ENCODE measurements at places on chromosomes 16 and 17.

GRCh38 chr17:79000396-79001189 lies 9.0 kb downstream of the CANT1 start:
- DNase-seq: no peak

- DNase-seq: peak; percentile 24
Observed at GRCh38 chr16:50925758-50926357, 184.0 kb downstream of the CYLD start.

DNA sequence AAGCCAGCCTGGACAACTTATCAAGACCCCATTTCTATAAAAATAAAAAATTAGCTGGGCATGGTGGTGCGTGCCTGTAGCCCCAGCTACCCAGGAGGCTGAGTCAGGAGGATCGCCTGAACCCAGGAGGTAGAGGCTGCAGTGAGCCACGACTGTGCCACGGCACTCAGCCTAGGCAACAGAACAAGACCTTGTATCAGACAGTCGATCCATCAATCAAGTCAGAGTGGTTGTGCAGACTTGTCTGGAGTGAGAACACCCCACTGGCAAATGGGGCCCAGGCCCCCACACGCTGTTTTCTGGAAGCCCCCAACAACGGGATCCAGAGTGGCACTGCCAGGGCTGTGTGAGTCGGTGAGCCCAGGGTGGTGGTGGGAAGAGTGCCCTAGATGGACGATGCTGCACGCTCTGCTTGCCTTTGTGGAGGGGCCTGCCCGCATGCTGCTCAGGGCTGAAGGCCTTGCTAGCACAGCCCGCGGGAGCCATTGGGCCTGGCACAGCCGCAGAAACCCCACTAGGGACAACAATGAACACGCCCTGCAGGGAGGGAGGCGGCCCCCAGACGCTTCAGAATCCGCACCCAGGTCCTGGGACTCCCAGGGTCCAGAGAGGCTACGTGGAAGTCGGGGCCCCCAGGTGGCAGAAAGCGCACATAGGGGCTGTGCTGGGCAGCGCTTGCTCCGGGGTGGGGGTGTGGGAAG lies 80.1 kb upstream of the GNG13 start:
- DNase-seq: no peak

- DNase-seq: no peak
Observed at GRCh38 chr17:74865504-74866197, 6.0 kb upstream of the GRIN2C start.

- DNase-seq: peak; percentile 70
Observed at GRCh38 chr17:49995055-49995738, at the start of gene DLX3. Gene DLX3 (minus strand): TSS chr17:49995224. CDS start chr17:49994998, 226 bp downstream.

DNA sequence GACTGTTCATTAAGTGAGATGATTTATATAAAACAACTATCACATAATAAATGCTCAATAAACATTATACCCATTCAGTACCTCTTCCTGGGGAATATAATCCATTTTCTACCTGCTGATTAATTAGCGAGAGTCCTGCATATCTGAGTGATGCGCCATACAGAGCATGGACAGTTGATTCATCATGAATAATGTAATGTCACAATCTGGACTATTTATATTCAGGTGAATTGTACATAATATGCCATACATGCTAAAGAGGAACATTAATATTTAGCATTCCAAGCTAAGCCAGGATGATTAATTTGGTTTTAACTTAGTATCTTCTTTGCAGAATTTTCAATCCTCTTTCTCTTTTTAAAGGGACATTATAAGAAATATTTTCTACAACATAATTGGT lies 362.0 kb upstream of the XYLT1 start:
- no peak for DNase-seq

- DNase-seq: peak; percentile 85
Observed at GRCh38 chr17:44086364-44087311, 16.1 kb downstream of the G6PC3 start.

DNA sequence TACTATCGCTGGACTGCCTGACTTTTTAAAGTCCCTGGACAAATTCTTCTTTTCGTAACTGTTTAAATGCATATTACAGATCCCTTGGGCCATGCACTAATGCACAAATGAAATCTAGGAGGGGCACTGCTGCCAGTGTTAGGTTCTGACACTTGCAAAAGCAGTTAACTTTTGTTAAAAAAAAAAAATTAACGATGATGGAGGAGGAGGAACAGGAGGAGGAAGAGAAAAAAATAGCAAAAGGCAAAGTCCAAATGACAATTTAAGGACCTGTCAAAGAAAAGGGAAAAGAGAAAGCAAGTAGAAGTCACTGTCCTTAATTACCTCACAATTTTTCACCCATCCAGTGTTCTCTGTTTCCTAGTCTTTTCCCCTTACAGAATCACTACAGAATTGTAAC lies 97.8 kb upstream of the CORO6 start:
- no peak for DNase-seq

- DNase-seq: no peak
Observed at GRCh38 chr16:19225651-19226050, 57.6 kb downstream of the SYT17 start.

DNA sequence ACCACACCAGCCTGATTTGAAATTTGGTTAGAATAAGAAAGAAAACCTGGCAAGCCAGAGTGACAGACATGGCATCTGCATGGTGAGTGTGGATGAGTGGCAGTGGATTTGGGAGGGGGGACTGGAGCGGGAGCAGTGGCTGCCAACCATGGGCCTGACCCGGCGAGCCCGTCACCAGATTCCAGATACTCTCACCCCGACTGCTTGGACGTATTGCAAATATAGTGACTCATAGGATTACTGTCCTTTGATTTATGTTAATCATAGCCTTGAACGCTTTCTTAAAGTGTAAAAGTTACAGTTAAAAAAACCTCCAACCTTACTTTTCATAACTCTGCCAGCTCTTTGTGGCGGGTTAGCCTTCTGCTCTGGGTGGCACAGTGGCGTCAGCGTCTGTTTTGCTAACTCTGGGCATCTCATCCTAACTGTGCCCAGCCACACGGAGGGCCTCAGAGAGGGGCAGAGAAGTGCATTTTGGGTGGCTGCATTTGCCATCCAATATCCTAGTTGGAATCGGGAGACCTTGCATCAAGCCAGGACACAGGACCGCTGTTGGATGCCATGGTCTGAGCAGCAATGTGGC lies 26.8 kb upstream of the FOXK2 start:
- DNase-seq: peak; percentile 68

DNA sequence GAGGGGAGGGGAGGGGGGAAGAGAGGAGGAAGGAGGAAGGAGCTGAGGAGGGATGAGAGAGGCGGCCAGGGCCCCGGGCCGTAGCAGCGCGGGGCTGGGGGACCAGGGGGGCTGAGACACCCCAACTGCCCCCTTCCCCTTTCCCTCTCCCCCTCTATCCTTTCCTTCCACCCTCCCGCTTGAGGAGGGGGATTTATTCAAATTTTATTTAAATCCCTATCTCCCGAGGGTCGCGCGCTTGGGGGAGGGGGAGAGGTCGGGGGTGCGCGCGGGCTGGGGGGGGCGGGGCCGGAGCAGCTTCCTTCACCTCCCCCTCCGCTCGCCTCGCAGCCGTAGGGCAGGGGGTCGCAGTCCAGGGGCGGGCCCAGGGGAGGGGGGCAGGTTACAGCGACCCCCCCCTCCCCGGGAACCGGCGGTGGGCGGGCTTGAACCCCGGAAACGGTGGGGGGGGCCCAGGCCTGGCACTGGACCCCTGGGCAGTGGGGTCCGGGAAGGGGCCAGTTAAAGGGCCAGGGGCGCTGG lies at the start of gene FBXL19:
TSS of gene FBXL19 (plus strand) at position 19 of the 522 bp plus-strand sequence. CDS start 2,183 bp downstream, outside the sequence.
- no peak for DNase-seq

- no peak for DNase-seq
Observed at GRCh38 chr17:13521784-13522183, 79.9 kb downstream of the HS3ST3A1 start.
